Effector CD8-positive, alpha-beta T cell (primary cell): ENCODE measurements at places on chromosomes 12 and 14.

- no peak for DNase-seq
Measured at GRCh38 chr14:51967521-51967920, 21.8 kb upstream of the RTRAF start.

DNA sequence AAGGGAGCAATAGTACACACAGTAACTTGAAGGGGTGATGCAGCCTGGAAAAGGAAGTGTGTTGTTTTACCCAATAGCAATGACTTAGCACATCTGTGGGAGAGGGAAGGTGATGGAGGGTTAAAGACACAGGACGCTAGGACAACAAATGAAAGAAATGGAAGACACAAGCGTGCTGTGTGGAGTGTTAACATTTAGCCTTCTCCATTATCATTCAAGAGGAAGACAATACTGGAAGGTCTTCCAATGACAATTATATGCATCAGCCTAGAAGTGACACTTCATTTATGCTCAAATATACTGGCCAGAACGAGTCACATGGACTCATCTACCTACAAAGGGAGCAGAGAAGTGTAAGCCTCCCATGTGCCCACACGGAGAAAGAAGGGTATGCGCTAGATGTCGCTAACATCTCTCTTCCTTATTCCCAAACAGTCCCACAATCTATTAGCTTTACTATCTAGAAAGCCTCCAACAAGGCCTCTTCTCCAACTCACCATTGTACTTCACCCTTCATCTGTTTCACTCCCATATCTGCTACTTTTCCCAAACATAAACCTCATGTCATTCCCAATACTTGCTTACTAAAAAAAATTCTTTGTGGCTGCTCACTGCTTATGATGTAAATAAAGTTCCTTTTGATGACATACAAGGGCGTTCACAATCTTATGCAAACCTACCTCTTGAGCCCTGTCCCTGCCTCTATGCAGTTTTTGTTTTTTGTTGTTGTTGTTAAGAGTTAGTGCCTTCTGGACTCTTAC lies 20.3 kb downstream of the PPM1H start:
- DNase-seq: no peak

GRCh38 chr12:12586879-12587675 lies 24.4 kb upstream of the DUSP16 start:
- DNase-seq: no peak

DNA sequence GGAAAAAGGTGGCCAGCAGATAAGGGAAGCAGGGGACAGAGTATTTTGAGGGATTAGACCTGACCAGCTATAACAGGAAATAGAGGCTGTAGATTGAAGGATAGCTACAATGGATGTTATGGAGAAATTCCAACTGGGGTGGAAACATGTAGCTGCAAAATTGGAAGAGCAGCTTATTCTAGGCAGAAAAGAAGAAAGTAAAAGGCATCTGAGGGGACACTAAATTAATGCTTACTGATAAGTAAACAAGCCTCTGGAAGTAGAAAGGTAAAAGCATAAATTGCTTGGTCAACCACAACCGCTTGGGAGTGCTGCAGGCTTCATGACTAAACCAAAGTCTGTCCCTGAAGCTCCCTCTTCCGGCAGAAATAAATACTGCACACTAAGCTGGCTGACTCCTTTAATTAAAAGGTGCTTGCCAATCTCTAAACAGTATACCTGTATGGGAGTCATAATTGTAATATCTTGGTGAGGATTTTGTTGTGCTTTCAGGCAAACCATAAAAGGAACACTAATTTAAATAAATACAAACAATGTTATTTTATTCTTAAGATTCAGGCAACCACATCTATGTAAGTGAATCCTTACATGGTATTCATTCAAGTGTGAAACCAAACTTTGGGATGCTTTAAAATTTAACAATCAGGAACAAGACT lies 7.7 kb downstream of the UBC start:
- no peak for DNase-seq

- no peak for DNase-seq
Measured at GRCh38 chr12:2160043-2160442, 107.3 kb downstream of the CACNA1C start.

GRCh38 chr12:94760786-94761185 lies 110.4 kb upstream of the TMCC3 start:
- no peak for DNase-seq

DNA sequence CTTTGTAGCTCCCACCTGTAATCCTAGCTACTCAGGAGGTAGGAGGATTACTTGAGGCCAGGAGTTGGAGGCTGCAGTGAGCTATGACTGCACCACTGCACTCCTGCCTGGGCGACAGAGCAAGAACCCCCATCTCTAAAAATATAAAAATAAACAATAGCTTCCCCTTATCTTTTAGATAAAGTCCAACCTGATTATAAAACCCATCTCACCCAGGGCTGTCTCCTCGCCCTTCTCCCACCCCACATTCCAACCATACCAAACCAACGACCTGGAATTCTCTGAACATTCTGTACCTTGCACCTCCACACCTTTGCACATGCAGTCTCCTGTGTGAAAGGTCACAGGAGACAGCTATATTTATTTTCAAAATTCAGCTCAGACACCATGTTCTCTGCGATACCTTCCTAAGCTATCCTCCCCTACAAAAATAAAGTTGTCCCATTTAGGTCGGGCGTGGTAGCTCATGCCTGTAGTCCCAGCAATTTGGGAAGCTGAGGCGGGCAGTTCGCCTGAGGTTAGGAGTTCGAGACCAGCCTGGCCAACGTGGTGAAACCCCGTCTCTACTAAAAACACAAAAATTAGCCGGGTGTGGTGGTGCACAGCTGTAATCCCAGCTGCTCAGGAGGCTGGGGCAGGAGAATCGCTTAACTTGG lies 7.7 kb downstream of the SLC7A7 start:
- no peak for DNase-seq

DNA sequence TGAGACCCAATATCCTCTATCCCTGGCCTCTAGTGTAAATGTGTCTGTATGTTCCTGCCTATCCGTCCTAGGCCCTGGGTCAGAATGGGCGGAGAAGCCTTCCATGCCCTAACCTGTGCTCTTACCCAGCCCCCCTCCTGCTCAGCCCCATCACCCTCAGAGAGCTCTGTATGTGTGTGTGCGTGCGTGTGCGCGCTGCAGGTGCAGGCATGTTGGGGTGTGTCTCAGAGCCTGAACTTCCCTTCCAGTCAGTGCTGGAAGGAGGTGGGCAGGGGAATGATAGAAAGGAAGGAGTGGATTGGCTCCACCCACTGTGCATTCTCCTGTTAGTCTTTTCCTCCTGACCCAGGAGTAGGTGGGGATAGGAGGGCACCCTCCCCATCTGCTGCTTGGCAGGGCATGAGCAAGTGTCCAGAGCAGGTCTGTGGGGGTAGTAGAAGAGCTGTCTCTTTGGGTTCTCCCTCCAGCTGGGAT lies 7.2 kb downstream of the NAB2 start:
- DNase-seq: no peak

- no peak for DNase-seq
Measured at GRCh38 chr12:19525274-19525673, 86.0 kb downstream of the AEBP2 start.

GRCh38 chr14:51999084-51999483 lies 9.7 kb downstream of the RTRAF start:
- no peak for DNase-seq

- no peak for DNase-seq
Measured at GRCh38 chr12:118480235-118480634, 103.9 kb downstream of the SUDS3 start.

GRCh38 chr14:26377150-26377549 lies 220.7 kb downstream of the NOVA1 start:
- no peak for DNase-seq

- no peak for DNase-seq
Measured at GRCh38 chr12:83471341-83471740, 784.6 kb downstream of the TMTC2 start.

GRCh38 chr12:45247589-45247988 lies 31.7 kb downstream of the ANO6 start:
- DNase-seq: no peak

DNA sequence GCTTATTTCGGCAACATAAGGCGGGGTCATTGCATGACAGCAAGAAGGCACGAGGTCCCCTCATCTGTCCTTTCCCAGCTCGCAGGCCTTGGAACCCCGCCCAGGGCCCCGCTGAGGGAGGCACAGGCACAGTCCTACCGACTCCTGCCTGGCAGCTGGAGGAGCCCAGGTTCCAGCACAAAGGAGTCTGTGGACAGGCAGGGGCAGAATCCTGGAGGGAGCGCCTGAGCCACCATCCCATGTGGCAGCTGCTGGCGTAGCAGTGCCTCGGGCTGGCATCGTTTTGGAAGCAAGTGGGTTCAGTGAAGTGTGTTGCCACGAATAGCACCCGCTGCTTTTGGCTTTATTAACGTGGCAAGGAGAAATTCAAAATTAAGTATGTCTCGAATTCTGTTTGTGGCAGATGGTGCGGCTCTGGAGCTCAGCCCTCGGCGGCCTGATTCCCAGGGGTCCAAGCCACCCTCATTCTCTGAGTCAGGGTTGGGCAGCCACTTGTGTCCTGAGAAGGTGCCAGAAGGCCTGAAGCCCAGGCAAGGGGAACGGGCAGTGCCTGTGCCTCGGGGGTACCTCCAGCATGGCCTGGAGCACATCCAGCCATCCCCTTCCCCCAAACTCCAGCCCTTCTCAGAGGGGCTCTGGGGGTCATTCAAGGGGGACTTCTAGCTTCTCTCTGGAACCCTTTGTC lies 35.9 kb downstream of the SLC8B1 start:
- DNase-seq: no peak

DNA sequence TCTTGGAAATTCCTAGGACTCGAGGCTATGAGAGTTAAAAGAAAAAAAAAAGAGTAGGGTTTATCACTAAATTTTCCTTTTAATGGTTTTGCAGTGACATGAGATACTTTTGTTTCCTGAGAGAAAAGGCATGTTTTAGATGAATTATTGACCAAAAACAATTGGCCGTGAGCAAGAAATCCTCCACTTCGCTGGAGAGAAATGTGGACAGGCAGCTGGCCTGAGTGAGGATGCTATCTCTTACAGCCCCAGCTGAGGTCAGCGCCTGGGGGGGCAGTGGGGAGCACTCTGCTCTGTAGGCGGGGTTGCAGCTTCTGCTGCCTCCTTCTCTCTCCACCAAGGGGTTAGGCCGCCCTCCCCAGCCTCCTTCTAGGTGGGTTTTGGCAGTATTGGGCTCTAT lies 54.7 kb downstream of the PRIMA1 start:
- no peak for DNase-seq

- DNase-seq: peak; percentile 32
Measured at GRCh38 chr12:51009056-51009440, 17.1 kb downstream of the SLC11A2 start.

DNA sequence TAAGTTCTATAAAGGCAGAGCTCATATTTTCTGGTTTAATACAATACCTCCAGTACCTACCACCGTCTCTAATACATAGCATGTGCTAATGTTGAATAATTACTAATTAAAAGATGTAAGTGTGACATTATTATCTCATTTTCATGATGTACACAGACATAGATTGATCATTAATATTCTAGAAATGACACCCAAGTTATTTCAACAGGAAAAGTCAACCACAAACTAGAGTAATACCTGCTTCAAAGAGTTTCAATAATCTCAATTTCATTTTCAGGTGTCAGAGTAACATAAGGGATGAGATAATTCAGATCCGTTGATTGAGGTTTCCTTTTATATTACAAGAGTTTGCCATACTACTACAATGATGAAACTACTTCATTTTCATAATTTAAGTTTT lies 388.9 kb downstream of the SOX5 start:
- no peak for DNase-seq

- no peak for DNase-seq
Measured at GRCh38 chr12:124191024-124191359, 103.9 kb upstream of the RFLNA start.

- DNase-seq: no peak
Measured at GRCh38 chr12:5783289-5783920, 161.7 kb downstream of the ANO2 start.

- no peak for DNase-seq
Measured at GRCh38 chr12:124525455-124525854, 42.0 kb downstream of the NCOR2 start.

GRCh38 chr12:6080149-6081045 lies 44.1 kb downstream of the VWF start:
- DNase-seq: no peak

GRCh38 chr14:35247777-35248475 lies 44.3 kb upstream of the PSMA6 start:
- DNase-seq: no peak

- DNase-seq: no peak
Measured at GRCh38 chr12:88860851-88861250, 280.6 kb upstream of the KITLG start.

GRCh38 chr12:122024132-122024785 lies 2.6 kb downstream of the BCL7A start:
- DNase-seq: no peak

GRCh38 chr12:123479442-123480180 lies 21.7 kb downstream of the SNRNP35 start:
- no peak for DNase-seq

- DNase-seq: no peak
Measured at GRCh38 chr12:107570721-107571120, 114.9 kb upstream of the PWP1 start.

DNA sequence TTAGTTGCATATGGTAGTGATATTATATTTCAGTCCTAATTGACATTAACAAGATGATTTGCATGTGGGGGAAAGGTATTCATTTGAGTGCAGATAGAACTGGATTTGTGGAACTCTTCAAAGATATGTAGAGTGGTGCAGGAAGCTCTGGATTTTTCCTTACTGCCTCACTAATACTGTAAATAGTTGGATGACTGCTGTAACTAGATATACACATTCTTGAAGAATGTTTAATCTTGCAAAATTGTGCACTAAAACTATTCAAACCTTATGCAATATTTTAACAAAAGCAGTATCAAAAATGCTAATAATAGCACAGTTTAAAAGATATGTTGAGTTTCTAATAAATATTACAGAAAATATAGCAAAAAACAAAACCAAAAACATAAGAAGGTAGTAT lies 43.1 kb upstream of the ATF7IP start:
- no peak for DNase-seq

DNA sequence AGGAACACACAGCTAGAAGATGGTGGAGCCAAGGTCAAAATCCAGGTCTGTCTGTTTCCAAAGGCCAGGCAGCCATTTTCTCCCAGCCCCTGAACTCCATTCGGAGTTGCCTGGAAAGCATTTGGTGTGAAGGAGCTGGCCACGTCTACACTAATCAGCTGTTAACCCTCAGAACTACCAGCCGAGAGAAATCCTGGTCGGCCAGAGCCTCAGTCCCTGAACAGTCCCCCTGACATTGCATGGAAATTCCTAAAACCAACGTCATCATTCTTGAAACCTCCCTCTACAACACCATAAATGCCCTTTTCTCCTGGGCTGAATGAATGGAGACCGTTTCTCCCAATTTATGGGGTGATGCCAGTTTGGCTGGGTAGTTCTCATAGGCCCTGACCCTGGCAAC lies 245.6 kb downstream of the SLC41A2 start:
- no peak for DNase-seq

DNA sequence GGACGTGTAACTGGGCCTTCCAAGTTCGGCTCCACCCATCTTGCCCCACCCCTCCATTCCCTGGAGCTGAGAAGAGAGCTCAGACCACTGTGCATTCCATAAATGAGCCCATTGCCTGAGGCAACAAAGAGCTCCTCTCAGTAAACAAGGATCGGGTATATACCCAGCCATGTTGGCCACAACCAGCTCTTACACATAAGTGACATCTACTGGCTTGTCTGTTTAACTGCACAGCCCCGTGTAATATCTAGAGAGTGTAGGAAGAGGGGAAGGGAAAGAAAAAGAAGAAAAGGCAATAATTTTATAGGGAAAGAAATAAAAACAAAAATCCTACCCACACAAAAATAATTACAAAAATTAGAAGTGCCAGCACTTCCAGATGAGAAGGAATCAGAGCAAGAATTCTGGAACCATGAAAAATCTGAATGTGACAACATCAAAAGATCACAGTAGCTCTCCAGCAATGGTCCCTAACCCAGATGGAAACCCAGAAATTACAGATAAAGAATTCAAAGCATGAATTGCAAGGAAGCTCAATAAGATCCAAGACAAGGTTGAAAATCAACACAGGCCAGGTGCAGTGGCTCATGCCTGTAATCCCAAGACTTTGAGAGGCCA lies 308.1 kb downstream of the RPAP3 start:
- peak; percentile 2 for DNase-seq
